ENCODE measurements at places on chromosomes 16 and 17.

GRCh38 chr17:80832266-80832676, 159.4 kb upstream of the CHMP6 start:
- DNase-seq: peak; percentile 52

GRCh38 chr17:64095144-64095882, 34.6 kb downstream of the ERN1 start:
- DNase-seq: no peak

GRCh38 chr17:72258711-72259110, 137.9 kb downstream of the SOX9 start:
- DNase-seq: no peak

- peak; percentile 48 for DNase-seq
Measured at GRCh38 chr16:85750827-85751697, at the start of gene C16orf74. C16orf74 (minus strand) TSS chr16:85751096; CDS start chr16:85735217, 15,879 bp downstream.

GRCh38 chr17:42436391-42436790, 13.3 kb upstream of the CAVIN1 start:
- no peak for DNase-seq

GRCh38 chr17:65593855-65594845, 32.7 kb upstream of the AXIN2 start:
- peak; percentile 60 for DNase-seq

DNA sequence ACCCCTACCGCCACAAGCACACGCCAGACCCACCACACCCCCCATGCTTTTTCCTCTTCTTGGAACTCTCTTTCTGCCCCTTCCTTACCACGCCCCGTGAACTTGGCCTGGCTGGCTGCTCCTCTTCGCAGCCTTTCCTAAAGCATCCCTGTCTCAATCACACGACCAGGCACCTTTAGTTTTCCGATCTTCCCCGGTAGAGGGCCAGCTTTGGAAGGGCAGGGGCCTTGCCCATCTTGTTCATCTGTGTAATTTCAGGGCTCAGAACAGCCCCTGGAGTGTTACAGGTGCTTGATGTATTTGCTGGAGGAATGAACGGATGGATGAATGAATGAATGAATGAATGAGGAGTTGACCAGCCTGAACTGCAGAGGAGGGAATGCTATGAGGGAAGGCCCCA, 3.7 kb downstream of the SPPL2C start:
- no peak for DNase-seq

- peak; percentile 95 for DNase-seq
Measured at GRCh38 chr17:4365628-4366326, 698 bp downstream of the UBE2G1 start.

DNA sequence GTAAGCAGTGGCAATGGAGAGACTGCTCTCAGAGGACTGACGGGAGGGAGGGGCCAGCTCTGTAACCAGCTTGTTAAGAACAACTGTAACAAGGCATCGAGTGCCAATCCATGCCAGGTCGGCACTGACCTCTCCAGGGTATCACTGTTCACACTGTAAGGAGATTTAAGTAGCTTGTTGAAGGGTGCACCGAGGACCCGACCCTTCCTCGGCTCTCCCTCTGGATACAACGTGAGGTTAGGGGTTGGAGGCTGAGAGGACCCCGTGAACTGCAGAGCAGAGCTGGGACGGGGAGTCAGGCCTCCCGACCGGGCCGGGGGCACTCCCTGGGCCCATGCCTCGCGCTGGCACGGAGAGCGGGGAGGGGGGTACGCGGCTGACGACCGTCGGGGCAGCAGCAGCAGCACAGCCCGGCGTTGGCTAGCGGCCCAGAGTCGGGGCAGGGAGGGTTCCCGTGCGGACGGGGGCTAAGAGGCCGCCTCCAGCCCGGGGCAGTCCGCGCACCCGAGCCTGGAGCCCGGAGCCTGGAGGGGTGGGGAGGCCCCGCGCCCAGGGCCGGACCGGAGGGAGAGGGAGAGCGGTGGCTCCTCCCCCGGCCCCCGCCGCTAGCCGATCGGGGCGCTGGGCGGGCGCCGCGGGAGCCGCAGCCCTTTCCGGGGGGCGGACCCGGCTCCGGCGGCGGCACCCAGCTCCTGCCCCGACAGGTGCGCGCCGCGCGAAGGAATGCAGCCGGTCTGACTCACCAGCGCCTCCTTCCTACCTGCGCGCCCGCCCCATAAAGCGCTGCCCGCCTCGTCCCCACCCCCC, at the start of gene ITGB4:
Gene ITGB4 (plus strand): TSS at position 804 of the 807 bp plus-strand sequence. CDS start 3,245 bp downstream, outside the sequence.
- peak; percentile 65 for DNase-seq

GRCh38 chr17:65446043-65446442, 115.4 kb downstream of the AXIN2 start:
- no peak for DNase-seq

- no peak for DNase-seq
Measured at GRCh38 chr17:73795730-73796129, 151.5 kb upstream of the SDK2 start.

GRCh38 chr17:70290770-70291169, 121.4 kb downstream of the KCNJ2 start:
- no peak for DNase-seq

DNA sequence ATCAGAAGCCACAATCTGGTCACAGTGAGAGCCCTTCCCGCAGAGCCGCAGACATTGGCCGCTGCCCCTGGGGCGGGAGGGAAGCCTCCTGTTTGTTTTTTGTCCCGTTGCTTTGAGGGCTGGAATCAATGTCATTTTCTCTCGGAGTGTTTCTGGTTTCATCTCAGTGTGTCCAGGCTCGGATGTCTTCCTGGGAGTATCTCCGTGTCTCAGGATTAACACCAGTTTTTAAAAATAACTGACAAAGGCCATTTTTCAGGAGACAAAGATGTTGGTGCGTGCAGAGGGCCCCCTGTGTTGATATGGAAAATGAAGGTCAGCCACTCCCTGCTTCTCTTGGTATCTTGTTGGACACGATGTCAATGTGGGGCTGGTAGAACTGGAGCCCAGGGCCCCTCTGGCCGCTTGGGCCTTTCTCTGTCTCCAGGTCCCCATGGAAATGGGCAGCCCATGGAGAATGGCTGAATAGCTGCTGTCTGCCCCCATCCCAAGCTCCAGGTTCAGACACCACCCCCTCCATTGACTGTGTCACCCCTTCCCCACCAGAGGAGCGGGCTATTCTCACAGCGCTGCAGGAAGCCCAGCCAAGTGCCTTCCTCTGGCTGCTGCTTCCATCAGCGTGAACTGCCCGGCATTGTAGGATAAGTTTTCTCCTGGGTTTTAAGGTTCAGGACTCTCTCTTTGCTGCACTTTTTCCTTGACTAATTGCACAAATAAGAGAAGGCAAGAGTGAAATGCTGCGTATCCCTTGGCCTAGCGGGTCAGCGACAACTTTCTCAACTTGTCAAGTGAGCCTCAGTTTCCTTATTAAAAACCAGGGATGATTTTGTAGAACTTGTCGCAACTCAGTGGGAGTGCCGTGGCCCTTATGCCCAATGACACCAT, 72.2 kb upstream of the METTL9 start:
- DNase-seq: no peak

GRCh38 chr17:75614556-75615270, 18.5 kb upstream of the SMIM5 start:
- no peak for DNase-seq

Measured in right kidney (tissue), 9 donors.